ENCODE measurements at places on chromosomes 5 and 9. TPM values are rescaled to one million over a fixed set of nuclear protein-coding genes. Genes with fewer than 3 reads are reported as not detected.

DNA sequence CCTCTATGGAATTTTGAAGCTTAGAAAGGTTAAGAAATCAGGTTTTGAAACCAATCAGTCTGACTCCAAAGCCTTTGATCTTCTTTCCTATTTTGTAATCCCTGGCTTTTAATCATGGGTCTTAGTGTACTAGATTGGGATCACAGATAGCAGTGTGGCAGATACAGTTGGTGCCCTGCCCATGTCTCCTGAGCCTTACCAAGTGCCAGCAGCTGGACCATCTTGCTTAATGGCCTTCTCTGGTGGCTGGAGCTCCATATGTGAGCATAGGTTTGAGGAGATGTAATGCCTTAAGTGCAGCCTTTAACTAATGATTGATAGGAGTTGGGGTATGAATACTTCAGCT is 16.7 kb upstream of the RIC1 start:
- DNase-seq, result no peak

DNA sequence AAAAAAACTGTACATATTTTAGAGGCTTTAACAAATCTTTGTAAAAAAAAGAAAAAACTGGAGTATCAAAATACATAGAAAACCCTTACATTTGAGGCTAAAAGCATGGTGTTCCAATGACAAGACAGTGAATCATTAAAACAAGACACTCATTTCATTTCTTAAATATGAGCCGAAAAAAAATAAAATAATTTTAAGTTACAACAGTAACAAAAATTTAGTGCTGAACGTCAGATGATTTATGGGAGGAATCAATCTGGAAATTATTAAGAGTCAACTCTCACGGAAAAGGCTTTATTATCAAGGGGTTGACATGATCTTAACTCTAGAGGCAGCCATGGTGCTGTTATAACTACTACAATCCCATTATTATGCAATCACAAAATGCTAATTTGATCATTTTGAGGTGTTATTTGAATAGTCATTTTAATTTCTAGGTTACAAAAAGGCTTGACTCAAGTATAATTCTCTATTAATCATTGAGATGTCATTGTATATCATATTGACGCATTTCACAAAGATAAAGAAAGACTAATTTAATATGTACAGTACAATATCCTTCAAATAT is 51.9 kb downstream of the MAPKAP1 start:
- DNase-seq, result no peak

Gene ANKRA2
- total RNA-seq, result 17.1 TPM

DNA sequence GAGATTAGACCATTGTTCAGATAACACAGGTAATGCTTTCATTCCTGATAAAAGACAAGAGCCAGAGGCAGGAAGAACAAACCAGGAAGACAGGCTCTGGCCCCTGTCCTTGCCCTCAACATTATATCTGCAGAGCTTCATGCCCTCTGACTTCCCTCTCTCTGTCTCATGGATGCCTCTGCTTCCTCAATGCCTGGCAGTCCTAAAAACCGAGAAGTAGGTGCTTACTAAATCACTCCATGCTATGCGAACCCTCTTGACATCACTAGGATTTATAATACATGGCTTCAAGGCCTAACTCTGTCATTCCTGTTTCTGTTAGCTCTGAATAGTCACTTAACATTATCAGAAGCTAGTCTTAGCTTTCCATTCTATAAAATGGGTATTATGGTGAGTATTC is 117.8 kb downstream of the TLR4 start:
- no peak for DNase-seq

GRCh38 chr5:170523142-170523551 is 19.3 kb downstream of the KCNIP1 start:
- DNase-seq, result no peak

Gene ZNF483
- total RNA-seq, result 28.7 TPM

Gene ZNF366
- total RNA-seq, result not detected

- no peak for DNase-seq
Measured at GRCh38 chr5:159010661-159011442, 88.9 kb downstream of the EBF1 start.

DNA sequence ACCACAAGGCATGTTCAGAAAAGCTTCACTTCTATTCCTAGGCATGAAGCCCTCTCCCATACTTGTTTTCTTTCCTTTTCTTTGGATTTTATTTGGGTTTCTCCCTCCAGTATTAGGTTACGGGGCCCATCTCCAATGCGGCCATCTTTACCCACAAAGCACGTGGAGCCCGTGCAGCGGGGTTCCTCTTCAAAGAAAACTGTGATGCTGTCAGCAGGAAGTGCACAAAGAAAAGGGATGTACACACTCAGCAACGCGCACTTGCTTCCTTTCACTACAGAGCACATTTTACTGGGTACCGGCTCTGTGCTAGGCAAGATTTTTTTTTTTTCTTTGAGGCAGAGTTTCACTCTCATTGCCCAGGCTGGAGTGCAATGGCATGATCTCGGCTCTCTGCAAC is 106.6 kb downstream of the COL23A1 start:
- no peak for DNase-seq

DNA sequence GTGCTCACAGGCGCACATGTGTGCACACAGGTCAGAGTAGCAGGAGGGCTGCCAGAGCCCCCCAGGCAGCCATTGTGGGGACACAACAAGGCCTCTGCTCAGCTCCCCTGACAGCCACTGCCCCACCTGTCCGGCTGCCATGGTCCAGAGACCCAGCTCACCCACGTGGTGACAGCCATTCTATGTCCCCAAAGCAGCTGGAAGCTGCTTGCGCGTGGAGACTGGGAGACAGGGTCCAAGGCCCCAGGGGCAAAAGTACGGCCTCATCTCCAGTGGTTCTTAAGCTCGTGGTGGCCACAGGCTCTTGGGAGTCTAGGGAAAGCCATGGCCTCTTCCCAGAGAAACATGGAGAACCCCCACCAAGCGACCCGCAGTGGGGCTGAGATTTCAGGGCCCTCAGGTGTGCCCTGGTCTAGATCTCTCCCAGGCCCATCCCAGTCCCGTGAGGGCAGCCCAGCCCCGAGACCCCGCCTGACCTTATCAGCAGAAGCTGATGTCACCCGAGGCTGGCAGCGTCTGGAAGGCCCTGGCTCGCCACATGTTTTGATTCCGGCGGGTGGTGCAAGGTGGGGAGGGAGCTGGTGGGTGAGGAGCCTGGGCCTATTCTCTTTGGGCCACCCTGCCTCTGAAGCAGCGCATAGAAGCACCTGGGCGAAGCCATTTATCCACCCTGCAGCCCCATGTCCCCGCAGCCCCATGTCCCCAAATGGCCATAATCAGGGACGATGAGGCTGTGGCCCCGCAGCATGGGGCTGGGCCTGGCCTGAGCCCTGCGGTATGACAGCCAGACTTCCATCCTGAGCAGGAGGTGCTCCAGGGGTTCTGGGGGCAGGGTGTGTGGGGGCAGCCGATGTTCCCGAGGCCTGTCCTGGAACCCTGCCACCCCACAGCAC is 31.7 kb downstream of the GLT6D1 start:
- no peak for DNase-seq

Gene KIAA1958
- 46.7 TPM for total RNA-seq

DNA sequence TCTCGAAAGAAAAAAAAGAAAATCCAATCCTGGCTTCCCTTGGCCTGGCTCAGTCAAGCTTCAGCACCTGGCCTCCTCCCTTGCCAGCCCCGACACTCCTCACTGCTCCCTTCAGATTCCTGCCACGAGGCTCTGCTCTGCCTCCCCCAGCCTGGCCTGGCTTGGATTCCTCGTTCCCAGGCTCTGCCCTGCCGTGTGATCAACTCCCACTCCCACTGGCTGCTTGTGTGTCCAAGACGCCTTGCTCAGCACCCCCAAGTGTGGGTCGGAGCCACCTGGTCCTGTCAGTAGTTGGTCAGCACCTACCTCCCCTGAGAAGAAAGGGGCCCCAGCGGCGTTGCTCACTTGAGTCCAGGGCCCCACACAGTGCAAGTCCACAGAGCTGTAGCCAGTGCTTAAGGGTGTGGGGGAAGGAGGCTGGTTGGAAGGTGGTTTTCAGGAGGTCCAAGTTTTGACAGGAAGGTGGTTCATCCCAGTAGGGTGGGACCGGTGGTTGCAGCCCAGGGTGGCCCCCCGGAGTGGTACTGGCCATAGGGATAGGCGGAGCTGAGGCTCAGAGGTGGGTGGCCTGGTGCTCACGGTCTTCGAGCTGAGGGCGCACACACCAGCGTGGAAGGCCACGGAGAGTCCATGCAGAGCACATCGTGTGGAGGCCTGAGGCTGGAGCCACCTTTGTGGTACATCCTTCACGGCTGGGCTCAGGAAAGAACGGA is 46.4 kb downstream of the JADE2 start:
- DNase-seq, result no peak

- DNase-seq, result no peak
Measured at GRCh38 chr5:77139001-77139400, 51.9 kb upstream of the ZBED3 start.

Gene C5
- total RNA-seq, result 8.3 TPM

DNA sequence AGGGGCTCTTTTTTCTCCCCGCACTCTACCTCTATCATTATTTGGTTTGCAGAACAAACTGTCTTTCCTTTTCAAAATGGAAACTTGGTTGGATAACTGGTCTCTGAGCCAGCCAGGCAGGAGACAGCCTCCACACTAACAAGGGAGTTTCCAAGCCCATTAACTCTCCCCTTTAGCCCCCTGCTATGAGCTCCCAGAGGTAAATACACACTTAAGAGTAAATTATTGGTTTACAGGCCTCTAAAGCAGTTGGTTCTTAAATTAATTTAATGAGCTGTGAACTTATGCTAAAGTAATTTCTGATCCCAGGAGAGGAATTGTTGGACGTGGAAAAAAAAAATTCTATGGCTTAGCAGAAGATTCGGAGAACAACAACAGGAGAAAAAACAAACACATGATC is 30.3 kb downstream of the EPB41L4A start:
- DNase-seq, result no peak

DNA sequence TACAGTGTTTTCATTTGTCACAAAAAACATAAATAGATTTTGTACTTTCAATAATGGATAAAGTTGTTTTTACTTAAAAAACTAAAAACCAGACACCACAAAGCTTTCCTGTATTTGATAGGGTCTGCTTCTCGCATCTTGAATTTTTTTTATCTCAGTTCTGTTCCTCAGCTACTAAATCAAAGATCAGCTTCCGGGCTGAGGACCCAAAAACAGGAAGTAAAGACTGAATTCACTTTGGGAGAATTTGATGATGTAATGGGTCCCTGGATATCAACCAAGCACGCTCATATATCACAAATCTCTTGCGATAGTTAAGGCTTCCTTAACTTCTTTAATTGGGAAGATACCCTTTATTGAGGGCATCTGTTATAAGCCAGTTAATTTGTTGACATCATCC is 24.1 kb downstream of the ITK start:
- no peak for DNase-seq

DNA sequence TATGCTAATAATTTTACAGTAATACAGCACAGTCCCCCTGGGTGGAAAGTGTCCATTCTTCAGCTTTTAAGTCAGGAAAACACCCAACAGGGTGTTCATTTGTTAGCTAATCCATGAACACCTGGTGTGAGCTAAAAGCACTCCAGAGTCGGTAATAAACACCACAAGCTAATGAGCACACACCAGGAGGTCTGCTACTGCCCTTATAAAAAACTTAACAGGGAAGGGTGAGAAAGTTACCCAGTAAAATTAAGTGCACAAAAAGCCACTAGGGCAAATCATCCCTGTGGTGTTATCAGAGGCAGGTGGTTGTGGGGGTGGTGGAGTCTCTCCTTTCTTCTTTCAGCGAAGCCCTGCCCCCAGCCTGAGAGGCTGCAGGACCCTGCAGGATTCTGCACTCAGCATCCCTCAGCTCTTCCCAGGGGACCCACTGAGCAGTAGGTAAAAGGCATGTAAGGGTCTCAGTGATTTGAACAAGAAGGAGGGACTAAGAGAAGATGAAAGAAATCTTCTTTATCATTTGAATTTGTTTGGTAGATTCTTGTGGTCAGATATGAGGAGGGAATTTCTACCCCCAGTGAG is 14.4 kb downstream of the GDNF start:
- DNase-seq, result no peak

Gene GRM6
- not detected for total RNA-seq

GRCh38 chr9:94586316-94586715 is 7.3 kb downstream of the FBP2 start:
- DNase-seq, result no peak

DNA sequence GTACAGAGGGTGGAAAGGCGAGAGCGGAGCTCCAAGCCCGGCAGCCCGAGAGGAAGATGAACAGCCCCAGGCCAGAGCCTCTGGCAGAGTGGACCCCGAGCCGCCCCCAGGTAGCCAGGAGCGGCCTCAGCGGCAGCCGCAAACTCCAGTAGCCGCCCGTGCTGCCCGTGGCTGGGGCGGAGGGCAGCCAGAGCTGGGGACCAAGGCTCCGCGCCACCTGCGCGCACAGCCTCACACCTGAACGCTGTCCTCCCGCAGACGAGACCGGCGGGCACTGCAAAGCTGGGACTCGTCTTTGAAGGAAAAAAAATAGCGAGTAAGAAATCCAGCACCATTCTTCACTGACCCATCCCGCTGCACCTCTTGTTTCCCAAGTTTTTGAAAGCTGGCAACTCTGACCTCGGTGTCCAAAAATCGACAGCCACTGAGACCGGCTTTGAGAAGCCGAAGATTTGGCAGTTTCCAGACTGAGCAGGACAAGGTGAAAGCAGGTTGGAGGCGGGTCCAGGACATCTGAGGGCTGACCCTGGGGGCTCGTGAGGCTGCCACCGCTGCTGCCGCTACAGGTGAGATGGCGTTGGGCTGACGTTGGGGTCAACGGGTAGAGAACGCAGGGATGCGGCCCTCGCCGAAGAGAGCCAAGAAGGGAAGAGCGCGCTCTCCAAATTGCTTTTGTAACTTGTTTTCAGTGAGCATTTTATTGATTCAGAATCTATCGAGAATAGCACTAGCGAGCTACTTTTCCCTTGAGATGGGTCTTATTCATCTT is at the start of gene PTGER4:
Gene PTGER4 (plus strand): TSS at position 3 of the 769 bp plus-strand sequence. CDS start 1,079 bp downstream, outside the sequence.
- peak; percentile 3 for DNase-seq

GRCh38 chr9:22175972-22176545 is 167.0 kb upstream of the CDKN2B start:
- DNase-seq, result no peak

Gene BSPRY
- total RNA-seq, result not detected

DNA sequence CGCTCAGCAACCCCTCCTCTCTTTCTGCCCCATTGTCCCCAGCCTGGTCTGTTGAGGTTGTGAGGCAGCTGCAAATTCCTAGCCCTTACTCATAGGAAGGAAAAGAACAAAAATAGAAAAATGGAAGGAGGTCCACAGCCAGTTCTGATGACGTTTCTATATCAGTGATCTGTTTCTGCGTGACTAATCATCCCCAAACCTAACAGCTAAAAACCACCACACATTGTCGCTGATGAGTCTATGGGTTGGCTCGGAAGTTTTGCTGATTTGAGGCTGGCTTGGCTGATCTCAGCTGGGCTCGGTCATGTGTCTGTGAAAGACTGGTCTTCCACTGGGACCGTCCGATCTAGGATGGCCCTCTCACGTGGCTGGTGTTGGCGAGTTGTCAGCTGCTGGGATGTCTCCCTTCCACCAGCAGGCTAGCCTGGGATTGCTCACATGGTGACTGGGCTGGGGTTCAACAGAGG is 200.6 kb upstream of the ZNF618 start:
- DNase-seq, result no peak

Gene SECISBP2
- total RNA-seq, result 56.7 TPM

DNA sequence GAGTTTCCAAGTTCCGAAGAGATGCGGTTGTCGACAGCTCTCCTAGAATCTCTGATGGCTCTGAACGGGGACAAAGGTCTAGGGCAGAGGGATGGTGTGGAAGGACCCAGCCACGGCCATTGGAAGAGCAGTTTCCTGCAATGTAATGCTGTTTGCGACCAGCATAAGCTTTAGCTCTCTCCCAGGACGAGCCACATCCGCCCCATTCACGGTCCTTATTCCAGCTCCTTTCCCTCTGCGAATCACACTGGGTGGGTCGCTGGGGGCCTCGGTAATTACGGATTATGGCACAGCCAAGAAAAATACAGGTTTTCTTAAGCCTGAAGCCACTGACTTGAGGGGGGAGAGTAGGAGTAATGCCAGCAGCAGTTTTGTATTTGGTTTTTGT is 22.7 kb downstream of the ANXA2R start:
- no peak for DNase-seq

Gene ADCY2
- 3.5 TPM for total RNA-seq
